NCI-H187 (cell line): ENCODE measurements at places on chromosomes 7 and 10.

- no peak for DNase-seq
Measured at GRCh38 chr7:116328161-116328560, 117.8 kb downstream of the TES start.

- no peak for DNase-seq
Measured at GRCh38 chr7:155643804-155644177, 670 bp upstream of the RBM33 start.

DNA sequence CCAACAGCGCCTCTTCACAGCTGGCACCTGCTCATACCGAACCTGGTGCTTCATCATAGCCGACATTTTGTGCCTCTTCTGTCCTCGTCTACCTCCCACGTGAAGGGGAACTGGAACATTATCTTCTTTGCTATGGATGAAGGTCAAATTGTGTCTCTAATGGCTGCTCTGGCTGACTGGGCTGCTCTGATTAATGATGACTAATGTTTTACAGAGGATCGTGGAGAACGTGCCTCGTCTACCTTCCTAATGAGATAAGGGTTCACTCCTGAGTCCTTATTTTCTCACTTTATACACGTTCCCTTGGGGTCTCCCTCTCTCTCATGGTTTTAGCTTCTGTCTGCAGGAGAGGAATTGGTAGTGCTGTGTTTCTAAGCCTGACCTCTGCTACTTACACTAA is 420.3 kb downstream of the PHTF2 start:
- DNase-seq = no peak

DNA sequence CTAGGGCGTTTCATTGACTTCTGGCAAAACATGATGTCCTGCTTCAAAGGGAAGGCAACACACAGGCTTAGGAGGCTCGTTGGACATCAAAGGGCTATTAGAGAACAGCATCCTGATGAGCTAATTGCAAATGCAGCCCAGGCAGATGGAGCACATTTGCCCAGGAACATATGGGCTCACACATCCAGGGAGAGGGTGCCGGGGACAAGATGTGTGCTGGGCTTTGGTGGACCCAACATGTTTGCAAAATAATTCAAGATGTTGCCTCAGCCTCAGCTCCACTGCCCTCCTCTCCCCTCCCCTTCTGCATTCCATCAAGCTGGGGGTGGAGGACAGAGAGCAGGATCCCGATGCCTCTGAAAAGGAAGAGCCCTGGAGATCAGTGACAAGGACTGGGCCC is 217.1 kb upstream of the ZMIZ1 start:
- DNase-seq = no peak

DNA sequence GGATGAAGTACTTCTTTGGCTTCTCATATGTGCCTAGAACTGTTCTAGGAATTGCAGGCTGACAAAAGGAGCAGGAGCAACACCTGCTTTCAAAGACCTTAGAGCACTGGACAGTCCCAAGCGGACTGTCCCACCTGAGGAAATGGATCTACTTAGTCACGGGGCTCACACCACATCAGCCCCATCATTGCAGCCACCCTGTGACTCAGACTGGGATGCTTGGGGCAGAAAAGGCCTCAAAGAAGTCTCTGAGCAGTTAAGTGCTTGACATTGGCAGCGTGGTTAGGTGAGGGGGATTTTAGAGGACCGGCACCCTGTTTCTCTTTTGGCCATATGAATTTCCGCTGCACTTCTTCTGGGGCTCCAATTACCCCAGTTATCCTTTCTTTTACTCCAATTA is 256.6 kb downstream of the USP6NL start:
- no peak for DNase-seq

DNA sequence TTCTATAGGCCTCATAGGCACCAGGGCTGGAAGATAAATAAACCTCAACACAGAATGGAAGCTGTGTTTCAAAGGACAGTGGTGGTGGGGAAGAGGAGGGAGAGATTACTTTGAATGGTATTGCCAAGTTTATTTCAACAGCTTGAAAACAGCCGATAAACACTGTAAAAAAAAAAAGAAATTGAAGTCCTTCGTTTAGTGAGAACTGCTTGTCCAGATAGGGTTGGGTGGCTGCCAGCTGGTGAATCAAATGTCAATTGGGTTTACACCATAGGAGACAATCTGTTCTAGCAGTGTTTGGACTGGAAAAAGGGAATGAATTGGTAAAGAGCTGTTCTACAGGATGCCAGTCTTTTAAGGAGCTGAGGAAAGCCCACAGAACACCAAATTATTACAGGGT is 254.8 kb downstream of the PHF14 start:
- DNase-seq = no peak

- DNase-seq = no peak
Measured at GRCh38 chr7:74612015-74612829, 45.3 kb upstream of the GTF2I start.

DNA sequence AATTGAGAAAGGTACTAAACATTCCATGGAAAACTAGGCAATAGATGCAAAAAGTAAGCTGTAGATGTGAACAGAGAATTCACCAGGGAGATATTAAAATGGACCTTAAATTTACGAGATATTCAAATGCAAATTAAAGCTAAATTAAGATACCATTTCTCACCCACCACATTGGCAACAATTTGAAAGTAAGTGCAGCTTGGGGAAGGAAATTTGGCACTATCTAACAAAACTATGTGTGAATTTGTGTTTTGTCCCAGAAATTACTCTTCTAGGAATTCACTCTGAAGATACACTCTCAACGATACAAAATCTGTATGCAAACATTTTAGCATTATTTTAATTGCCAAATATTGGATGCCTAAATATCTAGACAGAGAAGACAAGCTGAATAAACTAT is 178.2 kb upstream of the SORCS1 start:
- DNase-seq = no peak

DNA sequence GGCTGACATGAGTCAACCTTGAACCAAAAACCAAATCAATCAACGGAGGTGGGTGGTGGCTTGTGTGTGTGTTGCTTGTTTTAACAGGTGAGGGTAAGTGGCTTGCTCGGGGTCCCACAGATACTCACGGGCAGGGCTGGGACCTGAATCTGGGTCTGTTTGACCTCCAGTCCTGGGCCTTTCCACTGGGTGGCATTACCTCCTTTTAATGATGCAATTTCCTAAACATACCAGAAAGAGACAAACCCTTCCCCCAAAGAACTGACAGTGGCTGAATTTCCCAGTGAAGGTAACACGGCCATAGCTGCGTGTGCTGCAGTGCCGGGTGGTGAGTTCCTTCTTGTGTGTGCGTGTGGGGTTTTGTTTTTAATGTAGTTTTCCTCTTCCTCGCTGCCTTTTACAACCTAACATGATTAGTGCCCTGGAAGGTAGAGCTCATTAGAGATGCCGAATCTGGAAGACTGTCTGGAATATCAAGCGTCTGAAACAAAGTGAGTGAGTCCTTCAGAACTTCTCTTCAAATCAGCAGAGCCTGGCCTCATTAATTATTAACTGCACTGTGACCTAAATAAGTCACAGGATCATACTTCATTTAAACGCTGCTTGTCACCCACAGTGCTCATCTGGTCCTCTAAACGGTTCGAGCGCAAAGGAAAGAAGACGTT is 166.1 kb upstream of the TCERG1L start:
- DNase-seq = no peak

DNA sequence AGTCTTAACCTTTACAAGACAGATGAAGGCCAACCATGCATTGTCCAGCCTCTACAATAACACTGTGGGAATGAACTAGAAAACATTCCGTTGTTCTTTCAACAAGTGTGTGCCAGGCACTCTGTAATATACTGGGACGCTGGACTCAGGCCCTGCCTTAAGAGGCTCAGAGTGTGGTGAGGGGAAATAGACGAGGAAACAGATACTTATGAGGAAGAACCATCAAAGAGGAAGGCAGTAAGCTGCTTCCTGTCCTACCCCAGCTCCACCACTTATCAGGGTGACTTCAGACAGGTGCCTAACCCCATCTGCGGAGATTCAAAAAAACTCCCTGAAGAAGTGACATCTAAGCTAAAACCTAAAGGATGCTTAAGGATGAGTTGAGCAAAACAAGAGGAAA is 8.9 kb upstream of the TRIM8 start:
- DNase-seq = no peak

GRCh38 chr7:100472854-100473499 is 6.0 kb downstream of the TSC22D4 start:
- DNase-seq = no peak

DNA sequence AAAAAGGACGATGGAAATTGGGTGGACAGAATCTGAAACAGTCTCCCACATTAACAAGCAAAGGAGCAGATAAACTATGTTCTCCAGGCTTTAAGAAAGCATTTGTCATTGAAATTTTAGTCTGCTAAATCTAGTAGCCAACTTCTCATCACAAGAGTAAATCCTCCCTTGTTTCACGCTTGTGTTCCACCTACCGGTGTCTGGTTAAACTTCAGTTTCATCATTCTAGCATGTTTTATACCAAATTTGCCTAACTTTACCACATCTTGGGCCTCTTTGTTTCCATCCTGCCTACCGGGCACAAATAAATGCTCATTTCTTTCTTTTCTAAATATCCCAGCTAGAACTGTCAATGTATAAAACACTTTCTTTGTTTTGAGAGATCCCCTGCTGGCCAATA is 5.8 kb downstream of the LIPA start:
- DNase-seq = no peak

DNA sequence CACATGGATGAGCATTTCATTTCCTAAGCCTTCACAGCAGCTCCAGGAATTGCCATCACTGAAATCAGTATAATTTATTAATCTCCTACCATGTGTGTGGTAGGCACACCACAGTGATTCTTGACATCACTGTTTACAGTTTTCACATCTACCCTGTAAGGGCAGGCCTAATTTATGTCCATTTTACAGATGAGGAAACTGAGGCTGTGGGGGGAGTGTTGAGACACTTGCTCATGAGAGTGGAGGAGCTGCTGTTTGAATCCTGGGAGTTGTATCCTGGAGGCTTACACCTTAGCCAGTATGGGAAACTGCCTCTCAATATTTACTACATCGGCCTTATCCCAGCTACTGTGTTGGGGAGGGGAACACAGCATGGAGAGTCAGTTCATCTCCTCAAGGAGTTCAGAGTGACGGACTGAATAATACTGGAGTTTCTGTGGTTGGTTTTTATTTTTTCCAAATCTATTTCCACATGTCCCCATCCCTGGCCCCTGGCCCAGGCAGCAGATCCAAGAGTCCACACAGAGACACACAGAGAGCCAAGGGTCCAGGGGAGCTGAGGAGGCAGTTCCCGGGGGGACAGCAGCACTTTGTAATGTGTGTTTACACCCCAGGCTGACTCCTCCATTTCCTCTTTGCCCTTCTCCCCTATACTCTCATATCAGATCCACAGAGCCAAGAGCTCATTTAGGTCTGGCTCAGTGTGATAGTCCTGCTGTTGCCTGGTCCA is 13.2 kb downstream of the UBTD1 start:
- no peak for DNase-seq

DNA sequence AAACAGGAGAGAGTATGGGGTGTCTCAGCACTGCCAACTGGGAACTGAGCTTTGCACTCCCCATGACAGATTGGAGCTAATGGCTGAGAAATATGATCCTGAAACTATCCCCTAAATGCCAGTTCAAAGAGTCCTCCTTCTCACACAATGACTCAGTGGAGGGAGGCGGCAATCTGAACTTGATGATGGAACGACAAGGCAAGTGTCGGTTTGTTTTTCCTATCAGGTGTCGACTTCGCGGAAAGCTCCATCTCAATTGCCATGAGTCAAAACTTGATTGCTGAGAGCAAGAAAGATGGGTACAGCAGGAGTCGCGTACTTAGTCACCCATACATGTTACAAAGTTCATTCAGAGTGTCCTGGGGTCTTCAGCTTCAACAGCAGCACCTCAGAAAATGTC is 52.5 kb downstream of the NPY start:
- DNase-seq = no peak

DNA sequence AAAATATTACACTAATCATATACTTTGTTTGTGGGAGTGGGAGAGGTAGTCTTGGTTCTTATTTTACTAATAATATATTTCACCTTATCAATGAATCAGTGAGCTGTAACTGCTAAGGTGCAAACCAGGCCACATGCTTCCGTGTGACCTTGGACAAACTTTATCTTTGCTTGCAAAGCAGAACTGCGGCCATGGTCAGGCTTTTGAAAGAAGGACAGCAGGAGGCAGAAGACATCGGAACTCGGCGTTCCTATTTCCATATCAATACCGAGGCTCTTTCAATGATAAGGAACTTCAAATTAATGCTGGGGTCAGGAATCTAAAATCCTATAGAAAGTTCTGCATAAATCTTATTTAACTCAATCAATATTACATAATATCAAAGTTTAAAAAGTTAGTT is 491.9 kb upstream of the PFKP start:
- no peak for DNase-seq

- DNase-seq = no peak
Measured at GRCh38 chr7:141891336-141891735, 24.9 kb upstream of the OR9A4 start.

DNA sequence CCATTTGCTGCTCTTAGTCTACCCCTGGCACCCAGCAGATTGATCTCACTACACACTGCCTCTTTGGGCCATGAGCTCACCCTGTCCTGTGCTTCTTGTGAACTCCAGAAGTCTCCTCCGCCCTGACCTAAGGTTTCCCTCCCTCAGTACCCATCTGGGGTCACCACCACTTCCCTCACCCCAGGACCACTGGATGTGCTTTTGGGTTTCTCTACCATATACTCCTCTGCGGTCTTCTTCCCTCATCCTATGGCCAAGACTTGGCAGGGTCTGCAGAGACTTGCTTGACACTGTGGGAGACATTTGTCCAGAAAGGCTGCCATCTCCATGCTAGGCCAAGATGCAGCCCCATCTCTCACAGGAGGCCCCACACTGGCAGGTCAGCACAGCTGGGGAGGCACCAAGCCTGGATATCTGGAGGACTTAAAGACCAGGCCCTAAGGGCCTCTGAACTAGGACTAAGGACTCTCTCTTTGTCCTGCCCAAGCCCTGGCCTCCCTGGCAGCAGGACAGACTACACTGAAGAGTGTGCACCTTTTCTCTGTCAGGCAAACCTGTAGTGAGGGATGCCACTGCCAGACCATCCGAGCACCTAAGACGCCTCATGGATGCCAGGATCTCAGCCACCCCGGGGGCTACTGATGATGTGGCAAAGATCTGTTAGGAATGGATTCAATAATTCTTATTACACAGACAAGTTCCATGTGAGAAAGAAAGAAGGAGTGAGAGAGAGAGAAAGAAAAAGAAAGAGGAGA is 134.6 kb downstream of the ZNF467 start:
- DNase-seq = no peak

GRCh38 chr7:98399462-98399861 is 1.4 kb downstream of the BAIAP2L1 start:
- no peak for DNase-seq

- DNase-seq = no peak
Measured at GRCh38 chr7:42068554-42069280, 168.3 kb downstream of the GLI3 start.

DNA sequence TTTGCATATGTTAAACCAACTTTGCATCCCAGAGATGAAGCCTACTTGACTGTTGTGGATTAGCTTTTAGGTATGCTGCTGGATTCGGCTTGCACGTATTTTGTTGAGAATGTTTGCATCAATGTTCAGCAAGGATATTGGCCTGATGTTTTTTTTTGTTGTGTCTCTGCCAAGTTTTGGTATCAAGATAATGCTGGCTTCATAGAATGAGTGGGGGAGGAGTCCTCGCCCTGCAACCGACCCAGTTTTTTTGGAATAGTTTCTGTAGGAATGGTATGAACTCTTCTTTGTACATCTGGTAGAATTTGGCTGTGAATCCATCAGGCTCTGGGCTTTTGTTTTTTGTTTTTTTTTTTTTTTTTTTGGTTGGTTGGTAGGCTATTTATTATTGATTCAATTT is 147.9 kb downstream of the AHR start:
- no peak for DNase-seq
